IMR-90 (cell line): ENCODE measurements at places on chromosomes 4 and X. TPM values are rescaled to one million over a fixed set of nuclear protein-coding genes. Genes with fewer than 3 reads are reported as not detected.

Gene ARX
- total RNA-seq = not detected in 2 replicates

Gene CXCL11
- total RNA-seq = under 0.01 TPM in 2 replicates

Gene PAGE1
- not detected in 2 replicates for total RNA-seq

Gene IL2RG
- not detected in 2 replicates for total RNA-seq

Gene PHKA1
- 3.3 and 4.5 TPM in 2 replicates for total RNA-seq

Gene ADAM29
- not detected in 2 replicates for total RNA-seq

Gene RNF175
- not detected in 2 replicates for total RNA-seq

Gene CXCL1
- not detected in 2 replicates for total RNA-seq

Gene ZAR1
- not detected in 2 replicates for total RNA-seq

Gene RIPPLY1
- not detected in 2 replicates for total RNA-seq

Gene SUPT20HL1
- total RNA-seq = not detected in 2 replicates

Gene SPACA5
- total RNA-seq = not detected in 2 replicates

Gene KLHL4
- 1.4 and 1.7 TPM in 2 replicates for total RNA-seq

Gene GAB3
- 1.9 and 2.2 TPM in 2 replicates for total RNA-seq

Gene GIMD1
- total RNA-seq = not detected in 2 replicates

Gene ZNF732
- total RNA-seq = under 0.01 TPM in 2 replicates

Gene TCEAL5
- total RNA-seq = not detected in 2 replicates

Gene PLAC8
- not detected in 2 replicates for total RNA-seq

Gene UGT2B17
- not detected in 2 replicates for total RNA-seq

Gene F8A2
- not detected in 2 replicates for total RNA-seq

Gene MAOA
- 0.36 and 0.56 TPM in 2 replicates for total RNA-seq

Gene ALAS2
- total RNA-seq = not detected in 2 replicates

Gene CSAG3
- not detected in 2 replicates for total RNA-seq

Gene RHOXF2B
- total RNA-seq = not detected in 2 replicates

Gene LRRC66
- under 0.01 and 0.18 TPM in 2 replicates for total RNA-seq

Gene POLN
- 0.72 and 1.1 TPM in 2 replicates for total RNA-seq

Gene CCKAR
- total RNA-seq = not detected in 2 replicates

Gene VCX2
- not detected in 2 replicates for total RNA-seq

Gene WDR17
- 0.54 and 0.83 TPM in 2 replicates for total RNA-seq

Gene TCEANC
- total RNA-seq = 1.4 and 2.5 TPM in 2 replicates

Gene GPR34
- not detected in 2 replicates for total RNA-seq

Gene CCNA2
- total RNA-seq = 54.3 and 59.7 TPM in 2 replicates

Gene IQSEC2
- total RNA-seq = 2.5 and 3.9 TPM in 2 replicates

Gene PHEX
- 0.18 and 0.28 TPM in 2 replicates for total RNA-seq

Gene FAM120C
- total RNA-seq = 3.6 TPM in 2 replicates
